H1 (cell line): ENCODE measurements at places on chromosomes 2 and 18.

GRCh38 chr2:126634273-126634861, 21.6 kb upstream of the GYPC start:
- H3K27me3 ChIP-seq: no peaks in the 10 kb centered on the region; the same call in 1 of the 2 replicates
- no peak overlapping the region for H3K27ac ChIP-seq
- H3K4me1 ChIP-seq: no peaks in the 10 kb centered on the region
- DNase-seq: no peak
- no peak overlapping the region for H3K4me3 ChIP-seq
- no peaks in the 10 kb centered on the region for H3K36me3 ChIP-seq

GRCh38 chr2:45256867-45257641, 247.8 kb upstream of the SIX2 start:
- 0 out of 2 replicates have a peak overlapping the region, but pooled peaks have one; percentile 14 for H3K27ac ChIP-seq
- peaks cover 24% of the 10 kb centered on the region for H3K4me1 ChIP-seq
- no peaks in the 10 kb centered on the region for H3K36me3 ChIP-seq
- no peak overlapping the region; the same call in 1 of the 2 replicates for H3K4me3 ChIP-seq
- DNase-seq: peak; percentile 57

GRCh38 chr2:231059756-231060155, 3.1 kb downstream of the PSMD1 start:
- H3K27ac ChIP-seq: no peak overlapping the region
- no peaks in the 10 kb centered on the region; the same call in 1 of the 2 replicates for H3K4me1 ChIP-seq
- no peak for DNase-seq
- no peaks in the 10 kb centered on the region for H3K27me3 ChIP-seq
- peaks cover 22% of the 10 kb centered on the region for H3K36me3 ChIP-seq

GRCh38 chr2:122525336-122525735, 769.9 kb downstream of the TSN start:
- H3K27ac ChIP-seq: no peak overlapping the region
- no peaks in the 10 kb centered on the region for H3K27me3 ChIP-seq
- DNase-seq: no peak
- H3K36me3 ChIP-seq: no peaks in the 10 kb centered on the region
- no peaks in the 10 kb centered on the region for H3K4me1 ChIP-seq

- no peak overlapping the region for H3K4me3 ChIP-seq
- DNase-seq: no peak
- no peaks in the 10 kb centered on the region for H3K36me3 ChIP-seq
- peaks cover 6% of the 10 kb centered on the region; the same call in 1 of the 2 replicates for H3K4me1 ChIP-seq
- no peaks in the 10 kb centered on the region for H3K27me3 ChIP-seq
Observed at GRCh38 chr18:48073211-48073930, 142.9 kb upstream of the SMAD2 start.

DNA sequence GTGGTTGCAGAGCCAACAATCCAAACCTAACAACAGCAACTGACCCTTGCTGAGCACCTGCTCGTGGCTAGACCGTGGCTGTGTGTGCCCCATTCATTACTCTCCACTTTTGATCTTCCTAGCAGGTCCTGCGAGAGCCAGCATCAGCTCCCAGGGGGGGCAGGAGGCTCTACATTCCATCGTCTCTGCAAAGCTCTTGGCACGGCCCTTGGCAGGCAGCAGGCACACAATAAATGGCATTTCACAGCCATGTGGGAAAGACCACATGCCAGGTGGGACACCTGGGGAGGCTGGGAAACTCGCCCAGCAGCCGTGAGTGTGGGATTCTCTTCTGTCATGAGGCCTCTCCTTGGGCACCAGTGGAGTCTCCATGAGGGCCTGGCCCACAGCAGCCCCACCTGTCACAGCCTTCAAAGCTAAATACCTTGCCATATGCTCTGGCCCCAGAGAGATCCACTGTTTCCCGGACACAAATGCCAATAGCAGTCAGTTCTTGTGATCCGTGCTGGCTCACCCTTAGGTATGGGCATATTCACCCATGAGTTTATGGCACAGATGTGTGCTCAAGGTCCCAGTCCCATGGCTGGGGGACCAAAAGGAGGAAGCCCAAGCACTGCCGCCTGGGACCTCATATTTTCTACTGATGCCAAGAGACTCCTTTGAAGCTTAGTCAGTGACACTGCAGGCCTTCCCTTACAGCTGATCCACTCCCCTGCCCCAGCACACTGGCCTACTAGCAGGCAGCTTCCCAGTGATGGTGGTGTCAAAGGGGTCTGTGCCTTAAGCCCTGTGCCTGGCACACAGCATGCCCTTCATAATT, 6.8 kb upstream of the TEX51 start:
- peaks cover 8% of the 10 kb centered on the region; the same call in 1 of the 2 replicates for H3K4me1 ChIP-seq
- peaks cover 3% of the 10 kb centered on the region; the same call in 1 of the 2 replicates for H3K27me3 ChIP-seq
- no peak overlapping the region for H3K4me3 ChIP-seq
- no peak for DNase-seq
- no peaks in the 10 kb centered on the region for H3K36me3 ChIP-seq

DNA sequence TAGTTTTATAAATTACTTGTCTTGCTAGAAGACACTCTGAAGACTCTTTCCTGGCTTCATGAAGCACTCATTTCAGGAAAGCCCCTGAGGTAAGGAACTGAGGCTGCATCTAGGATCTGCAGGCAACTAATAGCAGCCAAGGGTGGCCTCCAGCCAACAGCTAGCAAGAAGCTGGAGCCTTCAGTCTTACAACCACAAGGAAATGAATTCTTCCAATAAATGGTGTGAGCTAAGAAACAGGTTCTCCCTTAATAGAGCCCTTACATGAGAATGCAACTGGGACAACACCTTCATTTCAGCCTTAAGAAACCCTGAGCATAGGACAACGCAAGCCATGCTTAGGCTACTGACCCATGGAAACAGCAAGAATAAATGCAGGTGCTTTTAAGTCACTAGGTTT, 254.6 kb upstream of the RBBP8 start:
- no peaks in the 10 kb centered on the region for H3K27me3 ChIP-seq
- no peaks in the 10 kb centered on the region for H3K36me3 ChIP-seq
- no peak overlapping the region for H3K4me3 ChIP-seq
- no peaks in the 10 kb centered on the region for H3K4me1 ChIP-seq
- no peak for DNase-seq
- no peak overlapping the region for H3K27ac ChIP-seq

- no peak overlapping the region for H3K4me3 ChIP-seq
- H3K36me3 ChIP-seq: no peaks in the 10 kb centered on the region
Observed at GRCh38 chr2:67528320-67528719, 131.2 kb downstream of the ETAA1 start.

GRCh38 chr2:86383844-86384243, 46.4 kb upstream of the REEP1 start:
- H3K27ac ChIP-seq: no peak overlapping the region
- DNase-seq: no peak
- no peaks in the 10 kb centered on the region for H3K36me3 ChIP-seq
- H3K4me3 ChIP-seq: no peak overlapping the region

GRCh38 chr2:147033044-147033443, 811.8 kb upstream of the ACVR2A start:
- no peaks in the 10 kb centered on the region for H3K27me3 ChIP-seq
- no peak overlapping the region for H3K27ac ChIP-seq
- no peak for DNase-seq

DNA sequence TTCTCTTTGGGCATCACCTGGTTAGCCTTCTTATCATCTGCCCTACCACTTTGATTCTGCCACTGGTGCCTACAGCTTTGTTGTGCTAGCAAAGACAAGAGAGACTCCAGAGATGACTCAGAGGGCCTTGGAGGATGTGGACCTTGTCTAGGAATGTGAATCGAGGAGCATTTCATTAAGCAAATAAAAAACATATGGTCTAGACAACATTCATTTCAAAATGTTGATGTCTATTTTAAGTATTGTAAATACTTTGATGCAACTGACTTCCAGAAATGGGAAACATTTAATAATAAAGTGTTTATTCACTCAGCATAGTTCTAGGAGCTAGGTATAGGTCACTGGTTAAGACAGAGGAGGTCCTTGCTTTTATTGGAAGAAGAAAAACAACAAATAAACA, 195.5 kb downstream of the CDCA7 start:
- H3K27ac ChIP-seq: no peak overlapping the region
- H3K36me3 ChIP-seq: no peaks in the 10 kb centered on the region
- H3K27me3 ChIP-seq: no peaks in the 10 kb centered on the region
- H3K4me1 ChIP-seq: no peaks in the 10 kb centered on the region
- no peak for DNase-seq

- H3K27ac ChIP-seq: no peak overlapping the region
- H3K4me1 ChIP-seq: no peaks in the 10 kb centered on the region
- H3K36me3 ChIP-seq: 0 out of 2 replicates have a peak, but pooled peaks cover 4% of the 10 kb centered on the region
- no peak overlapping the region for H3K4me3 ChIP-seq
Observed at GRCh38 chr2:186433040-186433439, 53.0 kb upstream of the ZC3H15 start.

DNA sequence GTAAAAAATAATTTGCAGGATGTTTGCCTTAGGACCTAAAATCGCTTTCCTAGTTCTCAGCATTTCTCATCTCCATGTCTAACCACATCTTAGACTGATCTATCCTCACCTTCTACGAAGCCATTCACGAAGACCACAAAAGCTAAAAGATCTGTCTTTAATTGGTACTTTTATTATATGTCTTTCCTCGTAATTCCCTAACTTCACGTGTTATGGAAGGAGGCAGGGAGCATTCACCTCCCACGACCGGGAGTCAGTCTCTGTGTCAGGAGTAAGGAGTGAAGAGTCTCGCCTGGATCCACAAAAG, 1.6 kb downstream of the DLGAP1 start:
- no peak overlapping the region for H3K27ac ChIP-seq
- H3K27me3 ChIP-seq: no peaks in the 10 kb centered on the region
- peak overlapping the region; percentile 93 for H3K4me3 ChIP-seq
- DNase-seq: no peak

DNA sequence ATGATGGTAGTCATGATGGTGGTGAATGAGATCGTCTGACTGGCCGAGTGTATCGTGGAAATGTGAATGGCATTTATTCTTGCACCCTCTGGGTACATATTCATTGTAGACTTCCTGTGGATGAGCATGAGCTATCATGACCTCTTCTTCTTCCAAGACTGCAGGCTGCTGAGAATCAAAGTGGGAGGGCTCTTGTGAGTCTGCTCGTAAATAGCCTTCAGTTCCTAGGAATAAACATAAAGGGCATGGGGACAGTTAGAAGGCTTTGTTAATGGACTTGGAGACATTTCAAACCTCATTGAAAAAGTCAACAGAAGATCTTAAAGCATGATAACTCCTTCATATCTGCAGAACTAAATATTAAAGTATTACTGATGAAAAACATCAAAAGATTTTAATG, 14.9 kb downstream of the SLC39A6 start:
- no peaks in the 10 kb centered on the region for H3K27me3 ChIP-seq
- H3K4me1 ChIP-seq: no peaks in the 10 kb centered on the region
- no peak overlapping the region for H3K4me3 ChIP-seq
- H3K36me3 ChIP-seq: peaks cover 33% of the 10 kb centered on the region
- no peak overlapping the region for H3K27ac ChIP-seq

GRCh38 chr2:98749066-98749450, 18.1 kb upstream of the MGAT4A start:
- no peaks in the 10 kb centered on the region for H3K27me3 ChIP-seq
- H3K4me1 ChIP-seq: peaks cover 3% of the 10 kb centered on the region; the same call in 1 of the 2 replicates
- no peak overlapping the region for H3K27ac ChIP-seq
- no peak for DNase-seq

GRCh38 chr2:217724471-217724870, 278.3 kb downstream of the TNS1 start:
- DNase-seq: no peak
- H3K4me1 ChIP-seq: no peaks in the 10 kb centered on the region
- H3K4me3 ChIP-seq: no peak overlapping the region
- H3K27ac ChIP-seq: no peak overlapping the region
- no peaks in the 10 kb centered on the region for H3K27me3 ChIP-seq

DNA sequence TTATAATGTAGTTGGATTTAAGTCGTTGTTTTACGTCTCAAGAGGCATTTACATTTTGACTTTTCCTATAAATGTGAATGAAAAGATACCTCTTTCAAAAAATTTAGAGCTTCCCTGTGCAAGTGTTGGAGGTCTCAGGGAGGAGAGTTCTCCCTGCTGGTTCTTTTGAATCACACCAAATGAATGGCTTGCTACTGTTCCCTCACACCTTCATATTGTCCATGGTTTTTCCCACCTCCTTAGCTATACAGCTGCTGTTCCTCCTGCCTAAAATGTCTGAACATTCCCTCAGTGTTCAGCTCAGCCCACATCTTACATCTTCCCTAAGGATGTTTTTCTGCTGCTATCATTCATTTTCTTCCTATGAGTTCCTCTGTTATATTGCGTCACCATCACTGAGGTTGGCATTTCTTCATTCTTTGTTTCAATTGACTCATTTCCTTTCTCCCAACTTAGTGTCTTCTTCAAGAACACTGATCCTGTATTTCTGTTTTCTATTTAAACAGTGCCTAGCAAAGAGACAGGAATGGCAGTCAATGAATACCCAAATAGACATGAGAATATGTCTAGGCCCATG, 46.0 kb downstream of the COX7A2L start:
- peaks cover 3% of the 10 kb centered on the region; the same call in 1 of the 2 replicates for H3K36me3 ChIP-seq
- H3K27ac ChIP-seq: no peak overlapping the region
- H3K4me1 ChIP-seq: no peaks in the 10 kb centered on the region
- no peaks in the 10 kb centered on the region for H3K27me3 ChIP-seq
- H3K4me3 ChIP-seq: no peak overlapping the region

DNA sequence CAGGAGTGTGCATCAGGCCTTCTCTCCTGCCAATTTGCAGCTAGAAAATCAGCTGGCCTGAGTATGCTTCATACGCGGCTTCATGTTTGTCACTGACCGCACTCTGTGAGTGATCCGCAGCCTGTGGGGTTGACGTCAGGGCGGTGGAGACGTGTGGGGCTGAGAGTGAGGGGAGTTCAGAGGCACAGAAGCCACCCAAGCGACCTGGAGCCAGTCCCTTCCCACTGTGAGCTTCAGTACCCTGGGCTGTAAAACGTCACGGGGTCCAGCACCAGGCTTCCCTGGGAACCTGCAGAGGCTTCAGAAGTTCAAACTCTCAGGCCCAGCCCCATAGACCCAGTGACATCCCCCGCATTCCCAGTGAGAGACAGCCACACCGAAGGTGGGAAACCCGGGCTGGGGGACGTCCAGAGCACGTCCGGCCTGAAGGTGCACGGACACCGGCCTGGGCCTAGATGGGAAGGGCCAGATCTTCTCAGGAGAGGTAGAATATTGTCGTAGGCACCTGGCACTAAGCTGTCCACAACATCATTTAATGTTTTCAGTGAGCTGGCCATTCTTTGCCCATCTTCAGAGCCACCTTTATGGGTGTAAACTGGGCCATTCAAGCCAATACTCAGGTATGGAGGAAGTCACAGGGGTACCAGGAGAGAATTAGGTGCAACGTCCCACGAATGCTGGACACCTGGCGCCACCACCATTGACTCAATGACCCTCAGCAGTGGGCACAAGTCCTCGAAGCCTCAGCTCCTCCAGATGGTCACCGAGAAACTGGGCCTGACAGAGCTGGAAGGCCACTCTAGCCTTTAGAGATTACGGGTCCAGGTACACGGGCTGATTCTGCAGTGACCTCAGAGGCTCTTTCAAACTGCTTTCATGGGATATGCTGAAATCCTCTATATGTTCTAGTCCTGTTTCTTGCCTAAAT, 235.6 kb upstream of the MYT1L start:
- H3K4me3 ChIP-seq: no peak overlapping the region
- DNase-seq: no peak
- no peaks in the 10 kb centered on the region for H3K36me3 ChIP-seq
- H3K4me1 ChIP-seq: no peaks in the 10 kb centered on the region

DNA sequence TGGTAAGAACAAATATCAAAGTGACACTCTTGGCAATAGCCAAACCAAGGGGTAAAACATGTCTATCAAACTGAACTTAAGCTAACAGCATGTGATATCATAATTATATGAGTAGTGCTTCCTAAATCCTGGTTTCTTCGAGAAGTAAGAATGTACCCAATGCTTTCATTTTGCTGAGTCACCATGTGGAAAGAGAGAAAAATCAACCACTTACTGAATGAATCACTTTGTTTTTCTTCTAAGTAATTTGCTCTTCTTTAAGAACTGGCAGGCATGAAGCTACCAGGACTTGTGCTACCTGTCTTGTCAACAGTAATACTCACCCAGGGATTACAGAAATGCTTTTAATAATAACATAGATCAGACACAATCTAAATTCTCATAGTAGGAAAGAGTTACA, 19.0 kb upstream of the DUSP19 start:
- no peak for DNase-seq
- no peak overlapping the region for H3K27ac ChIP-seq
- H3K4me1 ChIP-seq: no peaks in the 10 kb centered on the region
- H3K36me3 ChIP-seq: no peaks in the 10 kb centered on the region
